Right renal pelvis (tissue), 4 donors: ENCODE measurements at places on chromosomes 3 and 15. TPM values are rescaled to one million over a fixed set of nuclear protein-coding genes. Genes with fewer than 3 reads are reported as not detected.

- no peak for DNase-seq
These were observed 6.7 kb downstream of the ZIC1 start for GRCh38 chr3:147415874-147416273.

Gene KBTBD13
- 0.06 TPM for polyA plus RNA-seq

- no peak for DNase-seq
These were observed 112.4 kb upstream of the DCBLD2 start for GRCh38 chr3:99013777-99014315.

Gene HMG20A
- 56.2 TPM for polyA plus RNA-seq

- no peak for DNase-seq
These were observed 34.8 kb downstream of the DENND4A start for GRCh38 chr15:65757256-65757655.

DNA sequence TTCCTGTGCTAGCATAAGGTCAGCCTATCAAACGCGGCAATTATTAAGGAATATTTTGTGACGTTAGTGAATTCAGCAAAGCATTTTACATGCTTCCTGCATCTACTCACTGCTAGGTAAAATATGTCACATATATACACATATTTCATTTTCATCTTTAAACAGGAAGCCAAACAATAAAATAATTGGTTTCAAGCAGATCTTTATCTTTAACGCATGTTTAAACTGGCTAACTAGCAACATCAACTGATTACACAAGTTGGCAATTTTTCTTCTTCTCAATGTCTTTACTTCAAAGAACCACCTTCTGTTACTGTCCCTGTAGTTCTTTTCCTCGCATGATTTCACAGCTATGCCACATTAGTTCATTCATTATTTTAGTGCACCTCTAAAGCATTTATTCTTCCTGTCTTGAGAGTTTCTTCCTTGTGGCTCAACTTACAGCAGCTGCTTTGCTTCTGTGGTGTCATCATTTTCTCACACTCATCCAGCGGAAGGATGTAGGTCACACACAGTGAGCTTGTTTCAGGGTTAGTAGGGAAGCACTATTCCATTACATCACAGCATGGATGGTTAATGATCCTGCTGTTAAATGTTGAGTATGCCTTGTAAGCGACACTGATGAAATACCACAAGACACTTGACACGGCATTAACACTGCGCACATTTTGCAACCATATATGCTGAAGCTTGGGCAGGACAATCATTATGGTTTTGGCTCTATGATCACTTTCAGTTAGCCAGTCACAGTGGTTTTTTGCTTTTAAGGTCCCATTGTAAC lies 2.3 kb upstream of the BCHE start:
- DNase-seq, result no peak

DNA sequence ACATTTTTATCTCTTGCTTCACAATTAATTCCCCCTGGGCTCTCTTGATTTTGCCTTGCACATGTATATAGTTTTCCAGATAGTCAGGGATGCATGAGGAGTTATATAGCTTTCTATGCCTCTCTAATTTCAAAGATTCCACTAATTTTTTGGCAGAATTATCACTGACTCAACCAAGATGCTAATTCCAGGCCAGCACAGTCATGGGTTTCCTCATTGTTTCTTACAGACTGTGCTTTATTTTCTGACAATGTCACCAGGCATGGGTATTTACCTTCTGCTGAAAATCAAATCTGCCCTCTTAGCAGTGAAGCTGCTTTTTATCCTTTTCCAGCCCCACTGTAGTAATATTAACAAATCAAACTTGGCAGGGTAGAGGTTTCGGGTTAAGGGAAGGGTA lies 1520.6 kb upstream of the CADM2 start:
- DNase-seq, result no peak

DNA sequence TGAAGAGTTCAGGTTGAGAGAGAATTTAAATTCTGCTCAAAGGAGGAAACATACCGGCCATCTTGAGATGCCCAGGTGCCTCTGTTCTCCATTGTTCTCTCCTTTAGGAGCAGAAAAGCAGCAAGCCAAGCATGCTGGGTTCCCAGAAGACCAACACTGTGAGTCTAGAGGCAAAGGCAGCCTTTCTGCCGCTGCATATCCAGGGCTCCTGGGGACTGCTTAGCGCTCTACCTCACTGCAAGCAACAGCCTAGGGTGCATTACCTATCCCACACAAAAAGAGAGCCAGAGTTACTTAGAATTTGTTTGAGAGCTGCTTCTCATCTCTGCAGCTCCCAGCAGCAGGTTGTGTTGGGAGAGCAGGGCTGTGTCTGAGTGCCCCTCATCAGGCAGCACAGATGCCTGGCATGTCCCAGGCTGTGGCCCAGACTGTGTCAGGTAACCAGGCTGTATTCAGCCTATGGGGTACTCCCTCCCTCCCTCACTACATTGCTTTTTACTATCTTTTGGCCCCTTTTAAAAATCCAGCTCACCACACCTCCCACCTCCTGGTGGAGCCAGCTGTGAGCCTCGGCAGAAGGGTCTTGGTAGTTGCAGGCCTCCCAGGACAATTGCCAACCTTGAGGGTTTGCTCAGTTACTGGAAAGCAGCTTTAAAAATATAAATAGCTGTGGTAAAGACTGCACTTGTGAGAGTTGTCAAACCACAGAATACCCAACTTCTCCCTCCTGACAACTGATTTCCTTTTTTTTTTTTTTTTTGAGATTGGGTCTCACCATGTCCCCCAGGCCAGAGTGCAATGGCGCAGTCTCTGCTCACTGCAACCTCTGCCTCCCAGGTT lies 30.2 kb downstream of the BCL2L10 start:
- no peak for DNase-seq

DNA sequence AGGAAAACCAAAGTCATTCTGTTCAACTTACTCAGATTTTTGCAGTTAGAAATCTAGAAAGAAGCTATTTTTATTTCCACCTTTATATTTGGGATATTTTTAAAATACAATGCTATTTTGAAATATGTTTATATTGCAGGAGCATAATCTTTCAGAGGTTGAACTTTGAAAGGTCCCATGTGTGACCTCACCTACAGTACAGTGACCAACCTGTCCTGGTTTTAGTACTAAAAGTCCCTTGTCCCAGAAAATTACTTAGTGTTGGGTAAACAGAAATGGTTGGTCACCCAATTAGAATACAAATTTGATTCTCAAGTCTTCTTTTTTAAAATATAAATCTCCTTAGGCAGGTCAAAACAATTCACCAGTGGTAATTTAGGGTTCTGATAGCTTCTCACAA lies 141.6 kb upstream of the FRMD4B start:
- DNase-seq, result no peak

DNA sequence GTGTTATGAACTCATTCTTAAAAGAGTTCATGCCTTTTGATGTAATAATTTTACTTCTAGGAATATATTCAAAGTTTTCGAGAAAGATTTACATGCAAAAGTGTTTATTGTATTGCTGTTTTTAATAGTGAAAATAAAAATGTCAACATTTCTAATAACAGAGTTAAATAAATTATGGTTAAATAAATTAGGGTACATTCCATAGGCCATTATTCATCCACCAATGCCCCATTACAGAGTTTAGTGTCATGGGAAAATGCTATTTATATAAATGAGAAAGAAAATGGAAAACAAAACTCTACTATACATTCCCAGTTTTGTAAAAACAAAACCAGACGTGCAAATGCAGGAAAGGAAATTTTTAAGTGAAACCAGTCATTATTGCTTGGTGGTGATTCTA lies 538.1 kb upstream of the TBL1XR1 start:
- DNase-seq, result no peak

Gene CTXN2
- not detected for polyA plus RNA-seq

DNA sequence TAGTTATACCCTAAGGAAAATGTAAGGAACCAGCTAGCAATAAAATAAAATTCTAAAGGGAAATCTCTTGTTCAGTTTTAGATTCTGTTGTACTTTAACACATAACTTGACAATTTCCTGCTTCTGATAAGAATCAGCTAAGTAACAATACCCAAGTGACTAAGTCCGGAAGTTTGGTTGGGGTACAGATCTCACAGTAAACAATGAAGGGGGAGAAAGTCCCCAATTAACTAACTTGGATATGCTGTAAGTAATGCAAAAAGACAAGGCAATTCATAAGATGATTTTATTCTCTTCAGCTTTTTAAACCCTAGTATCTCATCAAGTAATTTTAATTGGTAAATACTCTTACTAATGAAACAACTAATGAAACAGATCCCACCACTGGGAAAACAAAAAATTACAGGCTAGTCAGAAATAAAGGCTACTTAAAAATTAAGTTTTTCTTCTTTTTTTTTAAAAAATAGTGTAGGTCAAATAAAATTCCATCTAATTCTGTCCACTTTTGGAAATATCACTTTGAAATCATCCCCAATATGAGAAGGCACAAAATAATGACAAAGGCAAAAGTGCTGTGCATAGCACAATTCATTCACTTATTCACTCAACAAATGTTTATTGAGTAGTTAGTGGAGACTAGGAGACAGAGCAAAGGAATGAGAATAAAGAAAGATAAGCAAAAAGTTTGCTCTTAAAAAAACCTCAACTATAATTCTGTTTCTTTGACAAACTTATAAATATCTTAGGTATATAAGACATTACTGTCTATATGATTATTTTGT lies 37.8 kb upstream of the IL20RB start:
- DNase-seq, result no peak

DNA sequence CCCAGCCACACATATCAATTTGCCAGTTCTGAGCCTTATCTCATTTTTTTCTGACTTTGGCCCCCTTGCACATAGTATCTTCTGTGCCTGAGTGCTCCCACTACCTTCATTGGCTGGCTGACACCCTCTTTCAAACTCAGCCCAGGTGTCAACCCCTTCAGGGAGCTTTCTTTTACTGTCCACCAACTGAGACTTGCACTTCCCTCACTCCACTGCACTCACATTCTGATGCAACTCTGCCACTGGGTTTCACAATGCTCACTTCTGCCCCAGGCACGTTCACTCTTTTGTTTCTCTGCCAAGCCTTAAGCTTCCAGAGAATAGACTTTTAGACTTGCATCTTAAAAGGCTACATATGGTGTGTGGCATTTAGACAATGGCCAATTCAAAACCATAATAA lies 101.5 kb upstream of the CBLB start:
- no peak for DNase-seq

Gene GATA2
- 47.2 TPM for polyA plus RNA-seq

DNA sequence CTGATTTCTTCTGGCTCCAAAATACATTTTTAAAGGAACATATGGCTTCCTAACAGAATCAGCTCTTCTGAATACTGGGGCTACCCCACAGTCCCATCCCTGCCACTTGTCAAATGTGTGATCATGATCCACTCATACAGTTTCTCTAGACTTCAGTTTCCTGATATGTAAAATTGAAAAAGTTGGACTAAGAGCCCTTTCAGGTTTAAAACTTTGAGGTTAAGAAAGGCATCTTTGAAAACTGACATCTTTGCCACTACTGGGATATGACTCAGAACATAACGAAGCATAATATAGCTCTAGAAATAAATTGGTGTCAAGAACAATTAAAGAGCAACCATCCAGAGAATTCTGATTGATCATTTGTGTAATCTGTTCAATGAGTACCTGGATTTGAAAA lies 248.3 kb downstream of the IL5RA start:
- DNase-seq, result no peak

DNA sequence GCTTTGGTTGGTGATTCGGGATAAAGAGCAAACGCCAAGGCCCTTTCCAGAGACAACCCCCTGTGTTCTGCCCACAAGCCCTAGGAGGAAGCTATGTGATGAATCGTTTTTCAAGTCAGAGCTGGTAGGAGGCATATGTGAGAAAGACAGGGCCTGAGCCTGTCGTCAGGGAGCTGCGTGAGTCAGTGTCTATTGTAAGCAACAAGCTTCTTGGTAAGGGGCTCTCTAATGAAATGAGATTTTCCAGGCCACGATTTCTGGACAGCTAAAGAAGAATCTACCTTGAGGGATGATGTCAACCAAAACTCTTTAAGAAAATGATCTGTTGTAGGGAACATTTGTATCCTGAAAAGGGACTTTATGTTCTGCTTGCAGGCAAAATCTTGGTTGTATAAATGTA lies 318.9 kb upstream of the IL12A start:
- no peak for DNase-seq

Gene AMT
- polyA plus RNA-seq, result 40.5 TPM

GRCh38 chr3:26712211-26713026 lies 89.8 kb downstream of the LRRC3B start:
- peak; percentile 60 for DNase-seq

GRCh38 chr3:10758304-10759037 lies 57.6 kb upstream of the SLC6A11 start:
- DNase-seq, result peak; percentile 43

Gene SEMA6D
- polyA plus RNA-seq, result 39.6 TPM

- no peak for DNase-seq
These were observed 277.5 kb upstream of the P2RY1 start for GRCh38 chr3:152557302-152557999.

DNA sequence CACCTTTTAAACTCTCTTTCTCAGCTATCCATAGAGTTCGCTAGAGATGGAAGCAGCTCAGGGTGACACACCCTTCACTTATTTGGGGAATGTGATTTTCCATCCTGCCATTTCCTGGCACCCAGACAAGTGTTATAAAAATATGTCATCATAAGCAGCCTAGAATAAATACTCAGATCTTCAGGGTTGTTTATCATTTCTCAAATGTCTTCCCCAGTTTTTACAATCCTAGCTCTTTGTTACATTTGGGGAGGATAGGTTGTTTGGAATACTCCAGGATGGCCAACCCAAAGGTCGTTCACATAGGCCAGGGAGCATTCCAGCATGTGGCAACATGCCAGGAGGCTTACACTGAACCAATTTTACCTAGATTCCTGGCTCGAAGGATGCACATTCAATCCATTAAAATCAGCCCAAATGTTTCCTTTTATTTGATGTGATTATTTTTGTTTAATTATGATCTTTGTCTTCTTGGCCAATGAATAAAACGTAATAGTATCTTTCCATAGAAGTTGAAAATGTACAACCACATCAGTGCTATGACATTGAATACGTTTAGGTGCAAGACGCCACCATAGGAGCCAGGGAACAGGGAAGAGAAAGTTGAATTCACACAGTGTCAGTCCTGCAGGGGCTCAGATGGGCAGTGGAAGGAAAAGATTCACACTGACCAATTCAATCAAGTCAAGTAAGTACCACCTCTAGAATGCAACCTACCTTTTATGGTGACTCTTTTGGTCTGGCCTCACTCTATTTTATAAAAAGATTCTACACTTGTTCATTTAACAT lies 537.7 kb upstream of the MDFIC2 start:
- DNase-seq, result no peak

Gene SAMMSON
- not detected for polyA plus RNA-seq

Gene ZIC4
- not detected for polyA plus RNA-seq

- no peak for DNase-seq
These were observed 3.6 kb upstream of the TNK2 start for GRCh38 chr3:195911946-195912270.

Gene SLC9A9
- polyA plus RNA-seq, result 6.0 TPM

Gene SLC28A2
- 0.45 TPM for polyA plus RNA-seq

DNA sequence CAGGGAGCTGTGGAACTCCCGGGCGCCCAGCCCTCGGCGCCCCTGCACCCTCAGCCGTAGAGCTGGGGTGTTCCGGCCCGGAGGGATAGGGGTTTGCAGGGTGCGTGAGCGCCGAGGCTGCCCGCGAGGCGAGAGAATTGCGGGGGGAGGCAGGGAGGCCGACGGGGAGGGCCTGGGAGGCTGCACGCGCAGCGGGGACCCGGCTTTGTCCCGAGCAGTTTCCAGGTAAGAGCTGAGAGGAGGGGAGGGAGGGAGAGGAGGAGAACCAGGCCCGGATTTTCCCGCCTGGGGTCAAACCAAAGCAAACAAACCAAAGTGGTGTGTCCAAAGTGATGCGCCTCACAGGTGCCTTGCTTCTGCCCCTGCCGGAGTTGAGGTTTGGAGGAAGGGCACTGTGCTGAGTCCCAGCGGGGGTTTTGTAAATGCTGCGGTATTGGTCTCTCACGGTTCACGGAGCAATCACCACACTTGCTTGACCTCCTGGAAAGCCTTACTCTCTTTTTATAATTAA lies 146.4 kb downstream of the TJP1 start:
- no peak for DNase-seq
